ENCODE measurements at places on chromosomes 6 and 20. TPM values are rescaled to one million over a fixed set of nuclear protein-coding genes. Genes with fewer than 3 reads are reported as not detected.
A peak's percentile ranks its signal among the peaks of the same experiment; 100 is the strongest.

GRCh38 chr6:19312241-19312978 lies 524.8 kb upstream of the ID4 start:
- no peaks in the 10 kb centered on the region for H3K36me3 ChIP-seq
- no peaks in the 10 kb centered on the region for H3K4me1 ChIP-seq
- H3K4me3 ChIP-seq: no peak overlapping the region

GRCh38 chr6:72975352-72975752 lies 249.9 kb downstream of the KHDC1L start:
- no peaks in the 10 kb centered on the region for H3K36me3 ChIP-seq
- H3K4me1 ChIP-seq: no peaks in the 10 kb centered on the region
- DNase-seq: no peak
- H3K4me3 ChIP-seq: no peak overlapping the region
- H3K27ac ChIP-seq: no peak overlapping the region

DNA sequence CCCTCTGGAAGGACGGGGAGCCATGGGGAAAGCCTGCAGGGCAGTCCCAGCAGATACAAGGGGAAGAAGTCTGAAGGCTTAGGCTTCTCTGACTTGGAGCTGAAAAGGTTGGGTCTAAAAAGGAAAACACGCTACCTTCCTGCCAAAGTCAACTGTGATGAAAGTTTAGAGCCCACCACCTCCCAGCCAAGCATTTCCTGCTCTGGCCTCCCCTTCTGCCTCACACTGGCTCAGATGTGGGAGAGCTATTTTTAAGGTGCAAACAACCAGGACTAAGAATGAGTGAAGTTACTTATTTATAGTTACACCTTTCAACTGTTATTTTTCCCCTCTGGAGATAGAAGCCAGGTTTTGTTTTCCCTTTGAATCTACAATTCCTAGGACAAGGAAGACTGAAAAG lies 21.2 kb downstream of the NEDD9 start:
- DNase-seq: no peak
- no peak overlapping the region for H3K4me3 ChIP-seq

- DNase-seq: no peak
- H3K27me3 ChIP-seq: no peaks in the 10 kb centered on the region
- H3K27ac ChIP-seq: no peak overlapping the region
- no peaks in the 10 kb centered on the region for H3K36me3 ChIP-seq
Observed at GRCh38 chr6:74050921-74051320, 354.9 kb downstream of the CD109 start.

DNA sequence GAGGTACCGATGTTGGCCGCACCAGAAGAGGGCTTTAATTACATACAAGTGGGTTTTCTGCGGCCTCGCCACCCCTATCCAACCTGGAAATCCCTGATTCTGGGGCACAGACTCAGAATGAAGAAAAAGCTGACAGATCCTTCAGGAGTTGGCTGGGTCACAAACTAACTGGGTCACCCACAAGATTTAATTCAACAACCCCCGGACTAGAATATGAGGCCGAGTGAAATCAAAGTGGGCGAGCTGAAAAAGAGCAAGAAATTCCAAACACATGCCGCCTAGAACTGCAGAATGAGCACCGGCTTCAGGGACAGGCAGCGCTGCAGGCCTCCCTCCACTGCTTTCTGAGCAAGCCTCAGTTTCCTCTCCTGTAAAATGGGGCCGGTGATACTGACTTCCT lies 30.0 kb downstream of the GRM4 start:
- no peak overlapping the region for H3K4me3 ChIP-seq
- H3K27me3 ChIP-seq: no peaks in the 10 kb centered on the region
- no peaks in the 10 kb centered on the region for H3K36me3 ChIP-seq
- no peaks in the 10 kb centered on the region for H3K4me1 ChIP-seq
- H3K27ac ChIP-seq: no peak overlapping the region

DNA sequence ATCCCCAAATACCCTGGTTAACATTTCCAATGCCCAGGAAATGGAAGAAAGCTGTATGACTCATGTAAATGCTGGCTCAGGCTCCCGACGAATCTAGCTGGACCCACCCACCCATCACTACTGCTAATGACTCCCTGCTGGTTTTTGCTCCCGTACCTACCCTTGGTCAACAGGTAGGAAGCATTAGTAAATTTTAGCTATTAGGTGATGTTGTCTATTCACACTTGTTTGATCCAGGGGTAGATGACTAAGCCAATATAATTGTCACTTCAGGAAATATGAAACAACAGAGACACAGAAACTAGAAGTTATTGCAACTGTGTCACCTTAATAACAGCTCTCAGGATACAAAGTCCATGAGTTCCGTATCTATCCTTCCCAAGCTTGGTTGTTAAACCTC lies 94.4 kb upstream of the BEND6 start:
- H3K27ac ChIP-seq: no peak overlapping the region
- no peaks in the 10 kb centered on the region for H3K27me3 ChIP-seq
- no peaks in the 10 kb centered on the region for H3K4me1 ChIP-seq
- no peak overlapping the region for H3K4me3 ChIP-seq
- no peak for DNase-seq
- no peaks in the 10 kb centered on the region for H3K36me3 ChIP-seq

DNA sequence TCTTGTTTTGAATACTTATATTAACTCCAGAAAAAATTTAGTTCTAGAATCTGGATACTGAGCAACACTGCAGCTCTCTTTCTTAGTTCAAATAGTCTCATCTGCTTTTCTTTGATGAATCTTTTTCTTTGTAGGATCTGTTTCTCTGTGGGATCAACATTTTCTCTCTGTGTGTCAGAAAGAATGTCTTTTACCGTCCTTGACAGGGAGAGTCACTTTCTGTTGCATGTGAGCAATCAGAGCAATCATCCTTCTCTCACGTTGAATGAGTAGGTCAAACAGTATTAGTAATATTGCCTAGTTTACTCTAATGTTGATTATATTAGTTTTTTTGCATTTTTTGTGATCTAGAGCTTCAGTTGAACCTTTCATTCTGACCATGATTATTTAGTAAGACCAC lies 130.9 kb downstream of the TRMT11 start:
- H3K36me3 ChIP-seq: no peaks in the 10 kb centered on the region
- H3K4me3 ChIP-seq: no peak overlapping the region
- no peak overlapping the region for H3K27ac ChIP-seq
- no peaks in the 10 kb centered on the region for H3K4me1 ChIP-seq
- DNase-seq: no peak

DNA sequence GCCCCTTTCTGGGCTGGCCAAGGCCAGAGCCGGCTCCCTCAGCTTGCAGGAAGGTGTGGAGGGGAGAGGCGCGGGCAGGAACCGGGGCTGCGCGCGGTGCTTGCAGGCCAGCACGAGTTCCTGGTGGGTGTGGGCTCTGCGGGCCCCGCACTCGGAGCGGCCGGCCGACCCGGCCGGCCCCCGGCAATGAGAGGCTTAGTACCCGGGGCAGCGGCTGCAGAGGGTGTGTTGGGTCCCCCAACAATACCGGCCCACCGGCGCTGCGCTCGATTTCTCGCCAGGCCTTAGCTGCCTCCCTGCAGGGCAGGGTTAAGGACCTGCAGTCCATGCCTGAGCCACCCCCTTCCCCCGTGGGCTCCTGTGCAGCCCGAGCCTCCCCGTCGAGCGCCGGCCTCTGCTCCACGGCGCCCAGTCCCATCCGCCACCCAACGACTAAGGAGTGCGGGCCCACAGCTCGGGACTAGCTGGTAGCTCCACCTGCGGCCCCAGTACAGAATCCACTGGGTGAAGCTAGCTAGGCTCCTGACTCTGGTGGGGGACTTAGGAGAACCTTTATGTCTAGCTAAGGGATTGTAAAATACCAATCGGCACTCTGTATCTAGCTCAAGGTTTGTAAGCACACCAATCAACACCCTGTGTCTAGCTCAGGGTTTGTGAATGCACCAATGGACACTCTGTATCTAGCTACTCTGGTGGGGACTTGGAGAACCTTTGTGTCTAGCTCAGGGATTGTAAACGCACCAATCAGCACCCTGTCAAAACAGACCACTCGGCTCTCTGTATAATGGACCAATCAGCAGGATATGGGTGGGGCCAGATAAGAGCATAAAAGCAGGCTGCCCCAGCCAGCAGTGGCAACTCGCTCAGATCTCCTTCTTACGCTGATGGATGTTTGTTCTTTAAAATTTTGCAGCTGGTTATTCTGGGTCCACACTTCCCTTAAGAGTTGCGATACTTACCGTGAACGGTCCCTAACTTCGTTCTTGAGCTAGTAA lies 167.4 kb upstream of the RREB1 start:
- no peak overlapping the region for H3K27ac ChIP-seq
- DNase-seq: no peak
- H3K36me3 ChIP-seq: no peaks in the 10 kb centered on the region

DNA sequence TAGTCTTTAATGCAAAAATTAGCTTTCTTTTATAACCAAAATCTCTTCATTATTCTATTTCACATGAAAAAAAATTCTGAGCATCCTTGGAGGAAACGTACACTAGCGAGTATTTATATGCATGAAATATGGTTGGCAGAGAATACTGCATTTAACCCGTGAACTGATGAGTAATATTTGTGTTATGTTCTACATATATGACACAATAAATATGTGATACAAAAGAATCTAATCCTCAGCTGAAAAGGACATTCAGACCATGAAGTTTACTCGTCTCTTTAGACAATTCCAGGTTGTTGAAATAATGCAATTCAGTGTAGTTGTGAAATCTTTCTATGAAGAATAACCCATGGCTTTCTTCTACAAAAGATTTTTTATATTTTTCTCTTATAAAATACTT lies 524.8 kb upstream of the MAN1A1 start:
- H3K36me3 ChIP-seq: no peaks in the 10 kb centered on the region
- H3K27ac ChIP-seq: no peak overlapping the region
- no peaks in the 10 kb centered on the region for H3K27me3 ChIP-seq
- H3K4me1 ChIP-seq: no peaks in the 10 kb centered on the region
- H3K4me3 ChIP-seq: no peak overlapping the region
- DNase-seq: no peak

DNA sequence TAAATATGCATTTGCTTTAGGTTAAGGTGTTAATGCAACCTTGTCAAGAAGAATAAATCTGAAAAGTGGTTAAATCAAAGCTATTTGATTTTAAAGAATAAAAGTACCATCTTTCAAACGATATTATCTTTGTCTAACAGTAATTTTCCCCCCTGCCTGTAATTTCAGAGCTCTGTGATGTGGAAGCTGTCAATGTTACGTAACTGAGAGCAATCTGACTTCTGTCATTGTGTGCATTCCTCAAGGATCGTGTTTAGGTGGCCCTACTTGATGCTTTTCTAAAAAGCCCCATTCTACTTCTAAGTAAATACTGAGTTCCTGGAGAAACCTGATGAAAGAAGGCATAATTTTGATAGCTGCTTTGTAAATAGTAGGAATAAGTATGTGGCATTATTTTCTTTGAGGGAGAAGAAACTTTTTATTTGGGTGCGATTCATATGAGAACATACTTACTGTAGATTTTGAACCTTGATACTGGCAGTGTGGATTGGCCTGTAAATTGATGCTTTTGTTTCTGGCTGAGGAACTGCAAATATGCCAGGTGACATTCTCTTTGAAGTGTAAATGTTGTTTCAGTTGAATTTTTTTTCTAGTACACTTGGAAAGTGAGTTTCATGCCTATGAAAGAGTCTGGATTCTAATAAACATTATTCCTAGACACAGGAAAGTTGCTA lies 529.6 kb upstream of the FLRT3 start:
- no peaks in the 10 kb centered on the region for H3K4me1 ChIP-seq
- DNase-seq: no peak
- no peaks in the 10 kb centered on the region for H3K27me3 ChIP-seq
- H3K4me3 ChIP-seq: no peak overlapping the region

GRCh38 chr20:13105864-13106457 lies 97.2 kb downstream of the SPTLC3 start:
- no peak overlapping the region for H3K27ac ChIP-seq
- no peaks in the 10 kb centered on the region for H3K27me3 ChIP-seq
- no peak overlapping the region for H3K4me3 ChIP-seq
- peak; percentile 20 for DNase-seq

- H3K36me3 ChIP-seq: no peaks in the 10 kb centered on the region
- no peak for DNase-seq
- peaks cover 3% of the 10 kb centered on the region for H3K27me3 ChIP-seq
- no peak overlapping the region for H3K27ac ChIP-seq
- H3K4me3 ChIP-seq: no peak overlapping the region
Observed at GRCh38 chr6:96913621-96914020, 10.9 kb upstream of the KLHL32 start.

DNA sequence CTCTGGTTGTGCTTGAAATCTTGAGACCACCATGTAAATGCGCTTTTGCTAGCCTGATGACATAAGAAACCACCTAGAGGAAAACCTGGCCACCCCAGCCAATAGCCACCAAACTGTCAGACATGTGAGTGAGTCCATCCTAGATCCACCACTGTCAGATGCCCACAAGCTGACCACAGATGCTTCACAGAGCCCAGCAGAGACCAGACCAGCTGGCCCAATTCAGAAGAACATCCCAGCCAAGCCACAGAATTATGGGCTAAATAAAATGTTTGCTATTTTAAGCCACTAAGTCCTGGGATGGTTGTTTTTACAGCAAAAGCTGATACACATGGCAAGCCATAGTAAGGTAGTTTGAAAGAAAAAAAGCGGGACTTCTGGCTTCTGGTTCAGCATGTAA lies 425.3 kb downstream of the KIF16B start:
- H3K36me3 ChIP-seq: no peaks in the 10 kb centered on the region
- no peak for DNase-seq
- H3K4me3 ChIP-seq: no peak overlapping the region
- no peaks in the 10 kb centered on the region for H3K27me3 ChIP-seq
- no peak overlapping the region for H3K27ac ChIP-seq

GRCh38 chr20:33674294-33675135 lies at the start of gene NECAB3:
Gene NECAB3 (minus strand): TSS chr20:33674428. CDS start chr20:33674352, 76 bp downstream.
- peak within 1 kb of the TSS; percentile 49 for H3K4me3 ChIP-seq
- peak; percentile 44 for DNase-seq
- peaks cover 46% of the 10 kb centered on the region for H3K4me1 ChIP-seq
- no peaks in the 10 kb centered on the region for H3K36me3 ChIP-seq
- no peaks in the 10 kb centered on the region for H3K27me3 ChIP-seq

- peak; percentile 71 for DNase-seq
- H3K4me1 ChIP-seq: peaks cover 34% of the 10 kb centered on the region
- H3K27me3 ChIP-seq: no peaks in the 10 kb centered on the region
Observed at GRCh38 chr6:31901415-31901952, 402 bp downstream of the ZBTB12 start.

Gene LY6G6D
- not detected for total RNA-seq

Gene ERMARD
- 33.4 TPM for total RNA-seq

Gene EPHA7
- total RNA-seq: not detected

Gene SLC17A3
- total RNA-seq: 0.81 TPM

Gene PDYN
- total RNA-seq: not detected

Data from CD4-positive, alpha-beta memory T cell (primary cell).